ENCODE measurements at places on chromosomes 13 and 19. TPM values are rescaled to one million over a fixed set of nuclear protein-coding genes. Genes with fewer than 3 reads are reported as not detected.

The TNNT1 gene
- 19.3 TPM for total RNA-seq

DNA sequence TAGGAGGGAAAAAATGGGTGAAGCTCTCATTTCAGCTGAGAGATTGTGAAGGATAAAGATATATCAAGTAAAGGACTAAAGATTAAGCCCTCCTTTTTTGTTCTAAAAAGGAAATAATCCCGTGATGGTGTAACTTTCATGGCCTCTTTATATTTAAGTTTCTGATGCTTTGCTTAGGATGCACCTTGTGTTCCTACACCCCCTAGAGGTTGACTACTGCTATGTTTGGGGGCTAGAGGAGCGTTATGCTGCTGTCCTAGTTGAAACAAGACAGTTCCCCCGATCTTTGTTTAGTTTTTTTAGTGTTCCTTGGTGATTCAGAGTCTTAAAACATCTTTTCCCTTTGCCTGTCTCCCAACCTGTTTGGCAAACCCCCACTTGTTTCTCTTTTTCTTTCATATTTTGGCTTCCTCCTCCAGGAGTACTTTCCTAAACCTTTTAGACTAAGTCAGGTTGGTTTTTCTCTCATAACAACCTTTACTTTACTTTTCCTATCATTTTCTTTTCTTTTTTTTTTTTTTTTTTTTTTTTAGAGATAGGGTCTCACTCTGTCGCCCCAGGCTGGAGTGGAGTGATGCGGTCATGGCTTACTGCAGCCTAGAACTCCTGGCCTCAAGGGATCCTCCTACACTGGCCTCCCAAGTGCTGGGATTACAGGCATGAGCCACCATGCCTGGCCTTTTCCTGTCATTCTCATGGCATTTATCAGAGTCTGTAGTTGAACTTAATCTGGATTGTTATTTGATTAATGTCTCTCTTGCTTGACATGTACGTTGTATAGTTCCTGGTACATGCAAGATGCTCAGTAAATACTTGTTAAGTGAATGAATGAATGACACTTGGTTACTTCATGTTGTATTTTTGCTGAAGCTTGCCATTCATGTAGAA lies 2.8 kb downstream of the UBA2 start:
- no peak for DNase-seq

DNA sequence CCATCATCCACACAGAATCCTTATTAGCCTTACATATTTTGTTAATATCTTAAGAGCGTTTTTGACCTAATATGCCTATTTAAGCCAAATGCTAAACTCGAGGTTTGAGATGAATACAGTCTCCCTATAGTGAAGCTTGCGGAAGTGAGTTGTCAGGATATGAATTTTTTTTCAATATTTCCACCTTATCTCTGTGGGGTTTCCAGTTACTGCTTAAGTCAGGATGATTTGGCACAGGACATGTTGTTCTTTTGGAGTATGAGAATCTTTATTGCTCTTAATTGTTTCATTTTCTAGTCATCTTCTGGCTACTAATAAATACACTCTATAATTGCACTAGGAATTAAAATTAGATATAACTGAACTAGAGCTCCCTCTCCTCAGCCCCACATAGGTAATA lies 44.2 kb upstream of the GPC6 start:
- DNase-seq = no peak

DNA sequence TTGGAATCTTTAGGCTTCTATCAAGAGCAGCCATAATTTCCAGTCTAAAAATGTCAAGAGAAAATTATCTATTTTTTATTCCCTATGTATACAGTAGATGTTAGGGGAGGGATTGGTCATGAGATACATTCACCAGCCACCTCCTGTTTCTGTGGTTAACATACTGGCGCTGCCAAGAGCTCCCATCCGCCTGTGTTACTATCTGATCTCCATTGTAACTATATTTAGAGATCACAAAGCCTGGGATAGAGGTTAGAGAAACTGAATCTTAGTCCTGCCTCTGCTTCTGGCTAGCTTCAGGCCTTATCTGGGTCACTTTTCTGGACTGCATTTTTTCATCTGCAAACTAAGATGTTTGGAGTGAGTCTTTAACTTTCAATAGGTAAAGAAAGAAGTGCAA lies 46.3 kb downstream of the POLR1D start:
- no peak for DNase-seq
